Small intestine (tissue), 16 donors: ENCODE measurements at places on chromosomes 6 and 20.

DNA sequence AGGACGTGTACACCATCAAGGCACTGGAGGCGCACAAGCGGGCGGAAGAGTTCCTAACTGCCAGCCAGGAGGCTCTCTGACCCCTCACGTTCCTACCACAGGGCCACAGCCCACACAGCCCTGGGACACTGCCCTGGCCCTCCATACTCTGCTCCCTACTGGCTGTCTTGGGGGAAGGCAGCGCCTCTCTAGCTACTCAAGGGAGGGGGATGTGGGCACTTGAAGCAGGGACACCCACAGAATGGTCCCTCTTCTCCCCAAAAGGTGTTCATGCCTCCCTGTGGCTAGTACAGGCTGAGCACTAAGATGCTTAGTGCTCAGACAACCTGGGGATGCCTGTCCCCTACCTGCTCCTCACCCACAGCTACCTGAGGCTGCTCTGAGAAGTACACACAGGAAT, 2.5 kb downstream of the MEA1 start:
- DNase-seq, result no peak

DNA sequence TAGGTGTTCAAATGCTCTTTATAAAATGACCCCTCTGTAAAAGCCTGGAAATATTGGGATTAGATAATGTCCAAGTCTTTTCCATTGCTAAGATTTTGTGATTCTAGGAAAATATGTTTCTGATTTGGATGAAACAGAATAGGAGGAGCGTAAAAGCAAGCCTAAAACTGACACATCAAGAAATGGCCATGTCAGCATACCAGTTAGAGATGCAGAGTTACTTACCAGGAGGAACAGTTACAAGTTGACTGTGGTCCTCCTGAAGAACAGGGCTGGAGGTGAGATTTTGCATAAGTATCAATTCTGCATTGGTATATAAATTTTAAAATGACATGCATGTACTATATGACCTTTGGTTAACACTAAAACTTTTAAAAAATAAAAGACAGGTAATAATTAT, 35.3 kb downstream of the EYA2 start:
- no peak for DNase-seq

DNA sequence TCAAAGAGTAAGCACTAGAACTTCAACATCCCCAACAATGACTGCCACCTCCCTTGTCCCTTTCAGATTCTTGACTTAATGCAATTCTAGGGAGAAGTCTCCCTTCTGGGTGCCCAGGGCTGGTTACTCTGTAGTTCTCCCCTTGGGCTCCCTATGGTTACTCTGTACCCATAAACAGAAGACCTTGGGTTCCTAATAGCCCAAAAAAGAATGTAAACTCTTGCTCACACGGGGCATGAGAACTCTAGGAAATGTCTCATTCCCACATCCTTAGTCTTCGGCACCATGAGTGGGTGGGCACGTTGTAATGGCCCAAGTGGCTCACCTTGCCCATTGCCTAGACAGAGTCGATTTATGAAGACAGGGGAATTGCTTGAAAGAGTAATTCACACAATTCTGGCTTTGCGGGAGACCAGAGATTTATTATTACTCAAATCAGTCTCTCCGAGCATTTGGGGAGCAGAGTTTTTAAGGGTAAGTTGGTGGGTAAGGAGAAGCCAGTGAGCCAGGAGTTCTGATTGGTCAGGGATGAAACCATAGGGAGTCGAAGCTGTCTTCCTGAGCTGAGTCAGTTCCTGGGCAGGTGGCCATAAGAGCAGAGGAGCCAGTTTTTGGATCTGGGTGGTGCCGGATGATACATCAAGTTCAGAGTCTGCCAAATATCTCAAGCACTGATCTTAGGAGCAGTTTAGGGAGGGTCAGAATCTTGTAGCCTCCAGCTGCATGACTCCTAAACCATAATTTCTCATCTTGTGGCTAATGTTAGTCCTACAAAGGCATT, 61.2 kb upstream of the SIRPG start:
- no peak for DNase-seq

- no peak for DNase-seq
These were observed 119.8 kb downstream of the NFATC2 start for GRCh38 chr20:51422514-51423289.

GRCh38 chr6:14068133-14068532, 49.4 kb upstream of the CD83 start:
- DNase-seq, result no peak

DNA sequence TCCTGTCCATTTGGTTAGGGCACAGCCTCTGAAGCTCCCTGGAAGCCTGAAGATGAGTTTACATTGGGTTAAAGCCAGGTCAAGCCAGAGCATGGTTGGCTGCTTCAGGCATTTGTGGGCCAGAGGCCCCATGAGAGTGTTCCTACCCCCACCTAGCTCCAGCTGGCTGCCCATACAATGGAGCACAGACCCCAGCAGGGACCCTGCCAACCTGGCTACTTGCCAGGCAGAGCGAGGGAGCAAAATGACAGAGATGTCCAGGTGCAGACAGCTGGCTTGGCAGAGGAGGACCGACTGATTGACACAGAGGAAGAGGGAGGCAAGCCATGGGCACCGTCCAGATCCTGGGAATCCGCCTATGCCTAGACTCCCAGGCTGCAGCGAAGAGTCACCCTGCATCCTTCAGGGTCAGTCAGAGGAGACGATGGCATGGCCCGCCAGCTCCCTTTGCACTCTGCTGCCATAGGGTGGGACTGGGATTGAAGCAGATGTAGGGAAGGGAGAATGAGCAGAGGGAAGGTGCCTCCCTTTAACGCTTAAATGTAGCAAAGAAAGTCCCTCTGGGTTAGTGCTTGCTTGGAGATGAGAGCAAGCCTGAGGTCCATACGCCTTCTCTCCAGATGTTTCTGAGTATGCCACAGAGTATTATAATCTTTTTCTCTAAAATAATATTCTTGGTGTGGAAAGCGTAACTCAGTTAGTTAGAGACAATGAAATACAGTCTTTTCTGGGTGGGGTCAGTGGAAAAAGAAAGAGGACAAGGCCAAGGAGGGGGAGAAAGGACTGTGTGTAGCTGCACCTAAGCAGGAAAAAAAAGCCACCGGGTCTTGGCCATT, 77.6 kb upstream of the FYN start:
- no peak for DNase-seq

DNA sequence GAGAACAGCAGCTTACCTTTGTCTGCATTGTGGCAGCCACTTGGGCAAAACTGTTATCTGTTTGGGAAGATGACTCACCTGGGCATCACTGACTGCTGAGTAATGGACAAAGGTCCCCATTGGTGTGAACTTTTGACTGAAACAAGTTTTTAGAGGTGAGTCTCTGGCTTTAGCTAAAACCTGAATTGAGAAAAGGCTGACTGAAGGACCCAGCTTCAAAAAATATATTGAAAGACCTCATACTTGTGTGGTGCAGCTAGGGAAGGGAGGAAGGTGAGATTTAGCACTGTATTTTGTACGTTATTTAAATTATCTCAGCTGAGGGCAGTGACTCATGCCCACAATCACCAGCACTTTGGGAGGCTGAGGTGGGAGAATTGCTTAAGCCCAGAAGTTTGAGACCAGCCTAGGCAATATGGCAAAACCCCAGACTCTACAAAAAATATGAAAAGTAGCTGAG, 4.5 kb upstream of the CITED2 start:
- peak; percentile 64 for DNase-seq

GRCh38 chr6:31351401-31352309, 5.3 kb downstream of the HLA-B start:
- no peak for DNase-seq

GRCh38 chr20:38579219-38579910, 1.6 kb upstream of the ADIG start:
- DNase-seq, result no peak

DNA sequence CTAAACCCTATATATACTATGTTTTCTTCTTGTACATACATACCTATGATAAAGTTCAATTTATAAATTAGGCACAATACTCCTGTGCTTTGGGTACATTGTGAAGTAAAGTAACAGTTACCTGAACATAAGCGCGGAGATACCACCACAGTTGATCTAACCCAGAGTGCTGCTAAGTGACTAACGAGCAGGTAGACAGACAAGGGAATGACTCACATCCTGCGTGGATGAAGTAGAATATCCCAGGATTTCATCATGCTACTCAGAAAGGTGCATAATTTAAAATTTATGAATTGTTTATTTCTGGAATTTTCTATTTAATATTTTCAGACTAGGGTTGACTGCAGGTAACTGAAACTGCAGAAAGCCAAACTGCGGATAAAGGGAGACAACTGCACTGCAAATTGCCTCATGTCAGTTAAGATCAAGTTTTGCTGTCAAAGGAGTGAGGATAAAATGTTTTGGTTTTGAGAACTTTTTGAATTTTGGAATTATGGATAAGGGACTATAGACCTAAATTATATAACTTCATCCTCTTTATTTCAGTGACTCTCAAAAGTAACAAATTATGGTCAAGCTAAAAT, 14.4 kb downstream of the MKKS start:
- DNase-seq, result no peak

DNA sequence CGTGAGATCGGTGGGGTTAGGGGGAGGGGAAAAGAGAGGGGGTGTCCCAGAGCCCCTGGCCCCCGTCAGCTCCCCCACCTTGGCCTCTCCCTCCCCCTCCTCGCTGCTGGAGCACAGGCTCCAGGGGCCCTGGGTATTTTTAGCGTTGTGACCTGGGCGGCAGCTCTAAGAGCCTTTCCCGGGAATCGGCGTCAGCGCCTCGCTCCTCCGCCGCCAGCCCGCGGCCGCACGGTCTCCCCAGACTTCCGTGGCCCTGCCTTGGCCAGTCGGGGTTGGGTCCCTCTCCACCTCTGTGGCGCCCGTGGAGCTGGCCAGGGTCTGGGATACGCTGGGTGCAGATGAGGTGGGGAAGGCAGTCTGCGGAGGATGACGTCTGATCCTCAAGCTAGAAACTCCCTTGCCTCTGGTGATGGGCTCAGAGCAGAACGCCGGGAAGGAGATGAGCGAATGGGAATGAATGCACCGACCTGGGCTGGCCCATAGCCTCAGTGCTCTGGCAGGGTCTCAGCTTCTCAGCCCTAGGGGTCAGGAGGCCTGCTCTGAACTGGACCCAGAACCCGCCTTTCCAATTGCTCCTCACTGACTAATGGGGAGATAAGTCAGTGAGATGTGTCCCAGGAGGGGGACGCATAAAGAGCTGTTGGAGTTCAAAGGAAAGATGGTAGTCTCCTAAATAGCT, 883 bp upstream of the DBNDD2 start:
- DNase-seq, result peak; percentile 70

GRCh38 chr6:47483516-47483852, 5.9 kb downstream of the CD2AP start:
- DNase-seq, result no peak

- no peak for DNase-seq
These were observed 79.0 kb upstream of the OGFRL1 start for GRCh38 chr6:71209626-71210025.

DNA sequence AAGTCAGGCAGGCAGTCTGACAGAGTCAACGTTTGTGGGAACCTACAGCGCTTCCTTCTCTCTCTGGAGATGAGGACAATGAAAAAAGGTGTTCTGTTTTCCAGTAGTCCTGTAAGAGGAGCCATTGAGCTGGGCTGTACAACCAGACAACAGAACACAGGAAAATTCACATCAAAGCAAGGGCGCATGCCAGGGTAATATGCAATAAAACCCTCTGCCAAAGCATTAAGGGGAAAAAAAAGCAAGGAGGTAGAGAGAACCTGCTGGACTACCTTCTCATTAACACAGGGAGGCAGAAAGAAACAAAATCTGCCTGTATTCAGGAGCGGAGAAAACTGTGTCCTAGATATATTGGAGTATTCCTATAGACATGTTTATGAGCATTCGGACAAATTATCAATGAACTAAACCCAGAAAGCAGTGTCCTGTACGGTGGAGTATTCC, 1.3 kb downstream of the RNF24 start:
- DNase-seq, result peak; percentile 80
